ENCODE measurements at places on chromosomes 6 and 20. TPM values are rescaled to one million over a fixed set of nuclear protein-coding genes. Genes with fewer than 3 reads are reported as not detected.
A peak's percentile ranks its signal among the peaks of the same experiment; 100 is the strongest.

EDN1 gene
- not detected for total RNA-seq

BPI gene
- not detected for total RNA-seq

ACSS1 gene
- 14.5 TPM for total RNA-seq

GRCh38 chr6:109202409-109203264, 107.3 kb downstream of the CEP57L1 start:
- H3K4me1 ChIP-seq, result no peaks in the 10 kb centered on the region
- no peak overlapping the region for H3K27ac ChIP-seq
- no peak overlapping the region for H3K4me3 ChIP-seq
- no peak for DNase-seq
- H3K27me3 ChIP-seq, result no peaks in the 10 kb centered on the region

DNA sequence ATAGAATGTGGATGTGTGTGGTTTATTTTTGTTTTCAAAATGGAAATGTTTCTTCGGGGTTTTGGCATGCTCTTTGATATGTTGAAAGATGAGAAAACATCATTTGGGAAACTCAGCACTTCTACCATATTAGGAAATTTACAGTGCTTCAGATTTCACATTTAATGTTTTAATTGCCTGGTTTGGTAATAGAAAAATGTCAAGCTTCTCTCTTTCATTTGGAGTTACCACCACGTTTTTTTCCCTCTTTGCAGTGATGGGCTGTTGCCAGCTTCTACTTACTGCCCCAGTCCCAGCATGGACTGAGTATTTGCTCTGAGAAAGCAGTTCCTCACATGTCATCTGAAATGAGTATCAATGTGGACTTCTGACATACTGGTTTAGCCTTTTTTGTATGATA, 267.7 kb downstream of the PRL start:
- H3K27me3 ChIP-seq, result peaks cover 4% of the 10 kb centered on the region
- H3K4me1 ChIP-seq, result peaks cover 13% of the 10 kb centered on the region
- DNase-seq, result no peak
- H3K27ac ChIP-seq, result no peak overlapping the region

LKAAEAR1 gene
- 0.47 TPM for total RNA-seq

DNA sequence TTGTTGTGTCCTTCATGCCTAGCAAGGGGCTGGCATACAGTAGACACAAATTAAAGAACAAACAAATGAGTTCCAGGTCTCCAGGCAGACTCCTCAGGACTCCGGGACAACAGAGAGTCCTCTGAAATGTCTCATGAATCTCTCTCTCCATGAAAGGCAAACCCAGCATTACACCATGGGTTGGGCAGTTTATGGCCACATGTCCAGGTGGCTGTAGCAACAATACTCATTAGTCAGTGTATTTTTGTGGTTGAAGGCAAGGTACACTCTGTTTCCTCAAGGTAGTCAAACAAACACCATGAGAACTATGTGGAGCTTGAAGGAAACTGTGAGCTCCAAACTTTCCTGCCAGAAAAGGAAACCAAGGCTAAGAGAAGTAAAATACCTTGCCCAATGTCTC, 62.2 kb downstream of the KCNB1 start:
- no peak for DNase-seq
- no peak overlapping the region for H3K4me3 ChIP-seq
- H3K36me3 ChIP-seq, result no peaks in the 10 kb centered on the region
- H3K27me3 ChIP-seq, result peaks cover 5% of the 10 kb centered on the region
- H3K4me1 ChIP-seq, result no peaks in the 10 kb centered on the region

GRCh38 chr6:148423601-148424270, 81.1 kb downstream of the SASH1 start:
- peaks cover 30% of the 10 kb centered on the region for H3K27me3 ChIP-seq
- no peak overlapping the region for H3K27ac ChIP-seq
- no peaks in the 10 kb centered on the region for H3K36me3 ChIP-seq
- H3K4me3 ChIP-seq, result no peak overlapping the region
- H3K4me1 ChIP-seq, result peaks cover 2% of the 10 kb centered on the region

DNA sequence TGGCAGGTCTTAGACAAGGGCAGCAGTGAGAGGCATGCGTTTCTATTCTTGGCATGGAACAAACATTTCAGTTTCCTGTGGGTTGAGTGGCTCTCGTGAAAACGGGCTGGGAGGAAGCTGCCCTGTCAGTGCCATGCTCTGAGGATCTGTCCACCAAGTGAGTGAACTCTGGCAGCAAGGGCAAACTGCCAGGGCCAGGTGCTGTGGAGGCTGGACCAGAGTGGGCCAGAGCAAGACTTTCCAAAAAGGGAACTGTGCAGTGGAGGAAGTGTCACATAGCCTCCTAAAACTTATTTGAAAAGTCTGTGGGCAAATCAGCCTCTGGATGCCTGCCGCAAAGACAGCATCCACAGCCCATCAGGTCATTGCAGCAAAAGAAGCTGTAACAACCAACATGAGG, 44.2 kb upstream of the TAB2 start:
- DNase-seq, result no peak
- H3K4me3 ChIP-seq, result peak overlapping the region; percentile 0
- peaks cover 13% of the 10 kb centered on the region for H3K36me3 ChIP-seq
- H3K4me1 ChIP-seq, result peaks cover 48% of the 10 kb centered on the region
- peak overlapping the region; percentile 44 for H3K27ac ChIP-seq

- H3K27me3 ChIP-seq, result no peaks in the 10 kb centered on the region
- peak overlapping the region; percentile 98 for H3K27ac ChIP-seq
- peak overlapping the region; percentile 70 for H3K4me3 ChIP-seq
- H3K4me1 ChIP-seq, result peaks cover 83% of the 10 kb centered on the region
- DNase-seq, result peak; percentile 70
Measured at GRCh38 chr6:30814146-30815040, 69.9 kb upstream of the DDR1 start.

DNA sequence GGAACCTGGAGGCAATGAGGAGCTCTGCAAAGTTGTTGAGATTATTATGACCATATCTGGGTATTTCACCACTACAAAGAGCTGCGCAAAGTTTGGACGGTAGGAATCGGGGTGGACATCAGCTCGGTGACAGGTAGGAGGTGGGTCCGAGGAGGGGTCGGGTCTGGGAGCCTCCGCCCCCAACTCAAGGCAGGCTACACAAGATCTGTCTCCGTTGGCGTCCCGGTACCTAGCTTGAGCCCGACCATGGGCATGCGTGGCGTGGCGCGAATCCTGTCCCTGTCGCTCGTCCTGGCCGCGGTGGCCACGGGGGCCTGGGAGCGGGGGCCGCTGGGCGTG, 40.2 kb upstream of the ZNFX1 start:
- H3K36me3 ChIP-seq, result peaks cover 2% of the 10 kb centered on the region
- no peak overlapping the region for H3K27ac ChIP-seq
- H3K27me3 ChIP-seq, result peaks cover 59% of the 10 kb centered on the region
- peak overlapping the region; percentile 14 for H3K4me3 ChIP-seq
- DNase-seq, result no peak

- no peak overlapping the region for H3K27ac ChIP-seq
- H3K4me1 ChIP-seq, result peaks cover 2% of the 10 kb centered on the region
- H3K27me3 ChIP-seq, result no peaks in the 10 kb centered on the region
- no peak for DNase-seq
Measured at GRCh38 chr20:51374456-51374830, 168.1 kb downstream of the NFATC2 start.

GRCh38 chr6:161284653-161285052, 10.8 kb upstream of the AGPAT4 start:
- no peaks in the 10 kb centered on the region for H3K36me3 ChIP-seq
- no peak overlapping the region for H3K4me3 ChIP-seq
- H3K4me1 ChIP-seq, result no peaks in the 10 kb centered on the region
- no peak overlapping the region for H3K27ac ChIP-seq

COX4I2 gene
- not detected for total RNA-seq

SMLR1 gene
- total RNA-seq, result not detected

DNA sequence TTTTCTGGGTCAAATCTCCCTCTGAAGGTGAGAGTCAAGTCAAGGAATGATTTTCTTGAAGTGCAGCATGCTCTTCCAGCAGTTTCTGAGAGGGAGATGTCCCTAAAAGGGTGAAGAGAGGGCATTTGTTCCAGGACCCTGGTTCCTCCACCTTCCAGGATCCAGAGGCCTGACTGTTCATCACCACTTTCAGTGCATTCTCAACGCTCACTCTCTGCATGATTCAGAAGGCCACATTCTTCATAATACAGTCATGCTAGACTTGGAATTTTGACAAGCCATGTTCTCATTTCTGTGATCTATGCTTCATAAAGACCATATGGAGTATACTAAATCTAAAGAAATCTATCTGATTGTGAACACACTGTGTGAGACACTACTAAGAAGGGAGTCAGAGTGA, 85.1 kb downstream of the PDE7B start:
- H3K27ac ChIP-seq, result no peak overlapping the region
- no peaks in the 10 kb centered on the region for H3K36me3 ChIP-seq
- H3K4me3 ChIP-seq, result no peak overlapping the region
- no peaks in the 10 kb centered on the region for H3K4me1 ChIP-seq

- H3K4me3 ChIP-seq, result no peak overlapping the region
- peaks cover 6% of the 10 kb centered on the region for H3K4me1 ChIP-seq
- H3K27ac ChIP-seq, result no peak overlapping the region
- H3K36me3 ChIP-seq, result no peaks in the 10 kb centered on the region
Measured at GRCh38 chr6:133817460-133818047, 71.4 kb upstream of the TCF21 start.

MYLK4 gene
- 0.10 TPM for total RNA-seq

GRM1 gene
- not detected for total RNA-seq

PRRT1 gene
- 1.4 TPM for total RNA-seq

GRCh38 chr6:170006071-170006899, 254.9 kb downstream of the ERMARD start:
- peaks cover 11% of the 10 kb centered on the region for H3K4me1 ChIP-seq
- H3K27ac ChIP-seq, result no peak overlapping the region
- H3K36me3 ChIP-seq, result peaks cover 18% of the 10 kb centered on the region
- no peaks in the 10 kb centered on the region for H3K27me3 ChIP-seq

DNA sequence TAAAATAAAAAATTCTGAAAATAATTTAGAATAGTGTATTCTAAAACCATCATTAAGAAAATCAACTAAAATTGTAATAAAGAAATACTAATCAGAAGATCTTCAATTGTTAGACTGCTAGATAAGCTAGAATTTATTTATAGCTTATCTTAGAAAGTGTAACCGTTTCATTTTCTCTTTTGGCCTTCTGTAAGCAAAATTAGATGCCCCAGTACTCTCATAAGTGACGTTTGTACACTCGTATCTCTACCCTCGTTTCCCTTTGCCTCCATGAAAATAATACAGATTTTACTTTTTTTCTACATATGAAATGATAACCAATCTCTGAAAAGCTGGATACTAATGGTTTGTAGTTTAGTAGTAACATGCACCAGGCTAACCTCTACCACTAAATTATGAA, 19.8 kb downstream of the DSE start:
- DNase-seq, result no peak
- H3K4me3 ChIP-seq, result no peak overlapping the region
- peaks cover 22% of the 10 kb centered on the region for H3K4me1 ChIP-seq

C6orf15 gene
- total RNA-seq, result not detected

RCAN2 gene
- not detected for total RNA-seq

DNA sequence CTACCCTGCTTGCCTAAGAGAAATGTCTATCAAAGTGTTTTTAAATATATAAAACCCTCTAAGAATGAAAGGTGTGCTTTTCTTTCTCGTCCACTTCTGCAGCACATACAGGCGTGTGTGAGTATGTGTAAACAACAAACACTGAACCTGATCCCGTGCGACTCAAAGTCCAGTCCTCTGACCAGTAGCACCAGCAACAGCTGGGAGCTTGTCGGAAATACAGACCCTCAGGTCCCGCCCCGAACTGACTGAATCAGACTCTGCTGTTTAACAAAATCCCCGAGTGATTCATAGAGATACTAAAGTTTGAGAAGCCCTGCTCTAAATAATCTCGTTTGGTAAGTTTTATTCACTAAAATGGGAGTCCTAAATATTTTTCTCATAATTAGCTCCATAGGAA, 208.0 kb upstream of the KCNQ5 start:
- DNase-seq, result no peak
- H3K4me3 ChIP-seq, result no peak overlapping the region
- peaks cover 18% of the 10 kb centered on the region for H3K27me3 ChIP-seq
- no peak overlapping the region for H3K27ac ChIP-seq
- H3K36me3 ChIP-seq, result no peaks in the 10 kb centered on the region

DNA sequence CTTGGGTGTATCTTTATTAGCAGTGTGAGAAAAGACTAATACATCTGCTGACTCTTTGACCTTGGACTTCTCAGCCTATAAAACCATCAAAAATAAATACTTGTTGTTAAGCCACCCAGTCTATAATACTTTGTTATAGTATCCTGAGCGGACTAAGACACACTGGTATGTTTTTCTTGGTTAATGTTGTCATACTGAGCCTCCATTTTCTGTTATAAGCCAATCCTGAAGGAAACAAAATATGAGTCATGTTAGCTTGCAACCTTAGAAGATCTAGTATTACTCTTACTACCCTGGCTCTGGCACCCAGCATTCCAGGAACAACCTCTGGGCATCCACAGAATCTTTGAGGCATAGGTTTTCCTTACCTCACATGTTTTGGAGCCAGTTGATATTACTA, 307.2 kb downstream of the FRK start:
- no peaks in the 10 kb centered on the region for H3K36me3 ChIP-seq
- DNase-seq, result no peak
- H3K4me1 ChIP-seq, result no peaks in the 10 kb centered on the region
- no peaks in the 10 kb centered on the region for H3K27me3 ChIP-seq
- no peak overlapping the region for H3K4me3 ChIP-seq

DNA sequence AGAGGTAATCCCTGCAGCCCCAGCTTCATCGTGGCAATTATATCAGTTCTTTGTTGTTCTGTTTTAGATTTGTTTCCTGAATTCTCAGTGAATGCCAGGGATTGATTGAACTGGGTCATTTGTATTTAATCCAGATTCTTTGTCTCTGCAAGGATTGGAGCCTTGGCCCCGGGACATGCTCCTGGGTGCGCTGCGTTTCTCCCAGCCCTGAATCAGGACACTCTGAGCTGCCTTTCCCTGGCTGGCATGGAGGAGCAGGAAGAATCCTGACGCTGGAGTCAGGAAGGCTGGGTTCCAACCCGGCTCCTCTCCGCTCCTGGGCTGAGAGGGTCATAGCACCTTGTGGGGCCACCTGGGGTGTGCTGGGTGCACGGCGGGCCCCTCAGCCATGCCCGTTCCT, 545.6 kb downstream of the QKI start:
- H3K27me3 ChIP-seq, result peaks cover 16% of the 10 kb centered on the region
- no peak for DNase-seq
- no peak overlapping the region for H3K27ac ChIP-seq
- H3K4me1 ChIP-seq, result peaks cover 2% of the 10 kb centered on the region
- H3K36me3 ChIP-seq, result no peaks in the 10 kb centered on the region

ESF1 gene
- 29.2 TPM for total RNA-seq

- no peaks in the 10 kb centered on the region for H3K36me3 ChIP-seq
- H3K27me3 ChIP-seq, result no peaks in the 10 kb centered on the region
Measured at GRCh38 chr6:32222333-32223230, 1.3 kb downstream of the NOTCH4 start.

DNA sequence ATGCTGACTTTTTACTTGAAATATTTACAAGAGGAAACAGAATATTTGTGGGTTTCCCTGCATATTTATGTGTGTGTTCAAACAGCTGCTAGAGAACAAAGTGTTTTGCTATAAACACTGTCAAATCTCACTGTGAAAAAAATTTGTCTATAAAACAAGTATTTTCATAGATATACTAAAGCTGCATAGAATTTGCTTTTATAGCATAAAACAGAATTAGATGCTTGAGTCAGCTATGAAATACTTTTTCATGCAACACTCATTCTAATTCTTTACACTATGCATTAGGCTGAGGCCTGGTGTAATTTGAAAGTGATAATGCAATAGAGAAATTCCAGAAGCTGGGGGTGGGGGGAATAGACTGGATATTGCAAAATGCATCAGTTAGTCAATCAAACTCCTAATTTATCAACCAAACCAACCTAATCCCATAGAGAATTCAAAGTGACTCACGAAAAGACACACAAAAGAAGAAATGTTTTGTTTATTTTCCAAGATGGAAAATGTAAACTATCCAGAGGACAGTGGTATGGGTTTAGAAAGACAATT, 148.2 kb downstream of the LAMA2 start:
- H3K36me3 ChIP-seq, result no peaks in the 10 kb centered on the region
- H3K27ac ChIP-seq, result no peak overlapping the region
- no peaks in the 10 kb centered on the region for H3K27me3 ChIP-seq

Data from activated naive CD8-positive, alpha-beta T cell treated with anti-CD3 and anti-CD28 coated beads for 36 hours (primary cell).